ENCODE measurements at places on chromosomes 5 and 9.

- no peak for DNase-seq
Measured at GRCh38 chr5:117803533-117803932, 1184.8 kb downstream of the DTWD2 start.

- DNase-seq = no peak
Measured at GRCh38 chr9:20219437-20219836, 402.9 kb downstream of the MLLT3 start.

- no peak for DNase-seq
Measured at GRCh38 chr5:16736158-16736995, 119.6 kb upstream of the RETREG1 start.

GRCh38 chr9:78525986-78526560 lies 229.1 kb downstream of the PSAT1 start:
- no peak for DNase-seq

GRCh38 chr5:80870442-80870841 lies 89.7 kb upstream of the RASGRF2 start:
- no peak for DNase-seq

GRCh38 chr5:138985256-138985655 lies 110.1 kb upstream of the LRRTM2 start:
- DNase-seq = no peak

DNA sequence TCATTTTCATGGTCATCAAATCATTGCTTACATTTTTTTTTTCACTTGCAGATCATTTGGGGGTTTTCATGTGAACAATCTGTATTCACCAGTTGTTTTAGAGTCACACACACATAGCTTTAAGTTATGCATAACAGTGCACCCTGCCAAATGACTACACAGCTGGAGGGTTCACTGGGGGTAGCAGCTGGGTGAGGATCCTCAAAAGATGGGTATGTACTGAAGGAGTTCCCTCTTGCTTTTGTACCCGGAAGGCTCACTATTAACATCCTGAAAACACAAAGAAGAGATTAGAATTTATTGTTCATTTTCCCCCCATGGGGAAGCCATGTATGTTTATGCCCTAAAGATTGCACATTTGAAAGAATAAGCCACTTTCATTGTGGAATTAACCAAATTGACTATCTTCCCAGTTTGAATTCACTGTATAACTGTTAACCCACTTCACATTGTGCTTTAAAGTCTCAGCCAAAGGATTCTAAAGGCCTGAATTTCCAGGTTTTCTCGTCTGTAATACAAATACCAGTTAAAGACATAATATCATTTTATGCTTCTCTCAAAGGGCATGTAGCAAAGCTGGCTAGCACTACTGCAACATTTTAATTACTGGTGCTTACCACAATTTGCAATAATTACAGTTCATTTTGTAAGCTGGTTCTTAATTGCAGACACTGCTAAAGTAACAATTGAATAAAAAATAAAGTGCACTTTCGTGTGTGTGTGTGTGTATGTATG lies 466.4 kb upstream of the MEF2C start:
- DNase-seq = no peak

GRCh38 chr5:82174128-82174918 lies 103.8 kb downstream of the RPS23 start:
- DNase-seq = peak; percentile 27

DNA sequence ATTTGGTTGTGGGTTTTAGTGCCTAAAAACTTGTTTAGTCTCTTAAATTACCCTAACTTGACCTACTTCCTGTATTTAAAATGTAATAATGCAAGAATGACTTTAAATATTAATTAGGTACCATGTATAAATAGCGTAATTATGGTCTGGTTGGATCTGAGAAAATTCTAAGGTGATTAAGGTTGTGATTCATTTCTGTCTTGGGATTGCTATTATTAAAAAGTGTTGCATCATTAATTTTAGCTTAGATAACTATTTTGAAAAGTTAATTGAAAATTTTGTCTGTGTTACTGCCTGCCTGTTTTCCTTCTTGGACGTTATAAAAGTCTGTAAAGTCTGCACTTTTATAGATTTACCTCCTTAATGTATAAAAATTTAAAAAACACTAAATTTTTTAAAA lies 11.8 kb downstream of the LRRC70 start:
- DNase-seq = no peak

GRCh38 chr9:81999806-82000205 lies 11.2 kb downstream of the SPATA31D1 start:
- no peak for DNase-seq

DNA sequence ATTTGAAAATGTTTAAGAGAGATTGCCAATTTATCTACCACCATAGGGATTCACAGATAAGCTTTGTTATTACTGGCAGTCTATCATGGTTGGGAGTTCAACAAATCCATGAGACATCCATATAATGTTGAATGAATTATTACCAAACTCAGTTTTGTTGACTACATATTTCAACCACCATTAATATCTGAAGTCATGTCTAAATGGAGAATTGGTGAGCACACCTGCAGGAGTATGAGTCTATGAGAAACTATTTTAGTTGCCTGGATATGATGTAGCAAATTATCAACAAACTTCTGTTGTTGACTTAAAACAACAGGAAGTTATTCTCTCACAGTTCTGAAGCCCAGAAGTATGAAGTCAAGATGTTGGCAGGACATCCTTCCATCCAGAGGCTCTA lies 126.8 kb upstream of the FBXL7 start:
- DNase-seq = no peak

GRCh38 chr5:126248611-126249010 lies 174.6 kb upstream of the GRAMD2B start:
- DNase-seq = no peak

DNA sequence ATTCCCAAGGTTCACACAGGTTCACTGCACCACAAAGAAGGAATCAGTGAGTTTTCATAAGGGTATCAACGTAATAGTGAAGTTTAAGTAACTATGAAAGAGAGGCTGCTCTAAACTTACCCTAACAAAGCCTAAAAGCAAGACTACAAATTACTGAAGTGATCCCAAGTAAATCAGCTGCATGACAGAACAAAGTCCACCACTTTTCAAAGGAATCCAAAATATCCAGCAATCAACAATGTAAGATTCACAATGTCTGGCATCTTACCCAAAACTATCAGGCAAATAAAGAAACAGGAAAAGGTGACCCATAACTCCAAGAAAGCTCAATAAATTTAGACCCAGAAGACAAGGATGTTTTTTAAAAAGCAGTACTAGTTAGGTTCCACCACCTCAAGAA lies 70.1 kb downstream of the GNAQ start:
- no peak for DNase-seq

DNA sequence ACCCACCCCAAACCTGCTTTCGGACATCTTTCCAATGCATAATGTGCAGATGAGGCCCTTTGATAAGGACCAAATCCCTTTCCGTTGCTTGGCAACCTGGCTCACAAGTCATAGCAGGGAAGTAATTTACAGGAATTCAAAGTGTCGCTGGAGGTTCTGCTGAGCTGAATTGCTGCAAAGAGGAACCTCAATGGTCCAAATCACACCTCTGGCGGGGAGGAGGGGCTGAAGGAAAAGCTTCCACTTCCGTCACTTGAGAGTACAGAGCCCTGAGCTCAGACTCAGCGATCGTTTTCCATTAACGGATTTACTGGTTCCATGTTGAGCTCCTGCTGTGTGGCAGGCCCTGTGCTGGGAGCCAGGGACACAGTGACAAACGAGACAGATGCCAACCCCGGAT lies 99.3 kb downstream of the KCNIP1 start:
- no peak for DNase-seq

DNA sequence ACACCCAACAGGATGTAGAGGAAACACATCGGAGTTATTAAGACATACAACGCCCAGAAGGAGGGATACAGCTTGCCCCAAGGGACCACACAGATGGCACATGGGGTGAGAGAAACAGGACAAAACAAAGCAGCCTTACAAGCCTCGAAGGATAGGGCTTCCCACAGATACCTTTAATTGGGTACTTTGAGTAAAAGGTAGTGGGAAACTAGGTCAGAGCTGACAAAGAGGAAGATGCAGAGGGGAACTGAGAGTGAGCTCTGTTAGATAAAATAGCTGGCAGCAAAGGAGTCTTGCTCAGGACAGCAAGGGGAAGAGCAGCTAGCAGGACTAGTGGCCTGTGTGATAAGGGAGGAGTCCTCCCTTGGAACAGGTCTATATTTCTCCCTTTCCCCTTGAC lies 48.2 kb downstream of the OTP start:
- no peak for DNase-seq

- DNase-seq = no peak
Measured at GRCh38 chr9:15370466-15371447, 51.9 kb upstream of the SNAPC3 start.

DNA sequence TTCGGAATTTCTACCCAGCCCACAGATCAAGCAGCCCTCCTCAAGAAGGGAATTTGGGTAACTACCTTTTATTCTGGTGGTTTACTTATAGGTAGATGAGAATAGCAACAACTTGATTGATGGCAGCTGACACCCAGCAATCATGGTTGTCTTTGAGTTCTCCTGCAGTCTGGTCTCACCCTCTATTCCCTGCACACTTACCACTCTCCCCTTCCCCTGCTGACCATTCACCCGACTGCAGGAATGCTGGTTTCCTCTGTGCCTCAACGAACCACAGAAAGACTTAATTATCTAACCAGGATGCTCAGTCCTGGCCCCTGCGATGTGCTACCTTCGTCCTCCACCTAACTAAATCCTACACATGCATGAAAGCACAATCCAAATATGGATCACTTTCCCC lies 243.0 kb downstream of the RFK start:
- DNase-seq = no peak

DNA sequence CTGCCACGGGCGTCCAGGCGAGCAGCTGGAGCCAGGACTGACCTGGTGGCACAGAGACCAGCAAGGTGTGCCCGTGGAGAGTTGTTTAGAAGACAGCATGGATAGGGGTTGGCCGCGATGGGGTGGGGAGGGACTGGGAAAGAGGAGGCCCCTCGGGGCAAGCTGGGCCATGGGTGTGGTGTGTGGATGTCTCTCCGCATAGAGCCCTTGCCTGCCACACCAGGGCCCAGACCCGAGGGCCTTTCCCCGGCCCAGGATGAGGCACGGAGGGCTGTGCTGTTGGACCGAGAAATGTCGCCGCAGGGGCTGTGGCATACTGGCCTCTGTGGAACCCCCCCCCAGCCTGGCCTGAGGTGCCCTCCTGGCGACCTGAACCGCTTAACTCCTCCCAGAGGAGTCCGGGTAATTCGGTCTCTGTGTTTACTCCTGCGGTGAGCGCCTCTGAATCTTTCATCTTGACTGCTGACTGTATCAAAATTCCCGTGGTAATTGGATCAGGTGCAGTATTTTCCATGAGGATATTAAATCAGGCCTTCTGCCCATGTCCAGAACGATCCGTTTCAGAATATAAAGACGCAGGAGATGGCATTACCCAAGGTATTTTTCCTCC lies 22.5 kb upstream of the LAMC3 start:
- no peak for DNase-seq

DNA sequence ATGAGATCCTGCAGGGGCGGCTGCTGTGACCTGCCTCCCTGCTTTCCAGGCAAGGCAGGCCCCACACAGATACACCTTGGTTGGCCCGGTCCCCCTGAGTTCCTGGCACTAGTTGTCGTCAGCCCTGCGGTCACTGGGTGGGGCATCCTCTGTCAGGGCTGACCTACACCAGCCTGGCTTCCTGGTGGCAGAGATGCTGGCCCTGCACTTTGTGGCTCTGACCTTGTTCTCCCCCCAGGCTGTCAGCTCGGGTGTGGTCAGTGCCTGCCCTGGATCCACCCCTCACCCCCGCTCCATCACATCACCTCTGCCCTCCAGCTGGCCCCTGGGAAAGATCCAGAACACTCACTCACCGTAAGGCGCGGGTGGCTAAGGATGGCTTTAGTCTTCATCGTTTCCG lies 74.1 kb downstream of the PHF2 start:
- no peak for DNase-seq

DNA sequence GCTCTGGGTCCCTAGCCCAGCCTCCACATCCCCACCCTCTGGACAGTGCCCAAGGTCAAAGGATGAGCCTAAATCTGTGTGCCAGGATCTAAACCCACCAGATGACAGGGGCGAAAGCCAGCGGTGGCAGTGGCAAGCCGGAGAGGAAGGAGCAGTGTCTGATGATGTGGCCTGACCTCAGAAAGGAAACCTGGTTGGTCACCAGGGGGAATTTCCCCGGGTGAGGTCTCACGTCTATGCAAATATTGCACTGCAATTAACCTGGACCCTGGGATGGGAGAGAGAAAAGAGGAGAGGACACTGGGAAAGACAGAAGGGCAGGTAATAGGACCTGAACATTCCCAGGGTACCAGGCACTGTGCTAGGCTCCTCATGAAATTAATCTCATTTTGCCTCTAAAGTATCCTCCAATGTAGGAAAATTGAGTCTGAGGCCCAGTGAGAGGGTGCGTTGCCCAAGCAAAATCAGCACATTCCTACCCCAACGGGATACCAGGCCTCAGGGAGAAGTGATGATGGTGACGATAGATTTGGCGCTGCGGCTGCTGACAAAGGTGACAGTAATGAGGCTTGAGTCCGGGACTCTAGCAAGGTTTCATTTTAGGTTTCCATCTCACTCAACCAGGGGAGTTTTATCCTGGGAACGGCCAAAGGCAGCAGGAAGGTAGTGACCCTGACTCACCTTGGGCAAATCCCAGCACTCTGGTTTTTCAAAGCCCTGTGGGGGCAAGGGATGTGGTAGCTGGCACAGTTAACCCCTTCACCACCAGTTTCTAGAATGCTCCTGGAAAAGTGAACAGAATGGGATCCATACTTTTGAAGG lies 13.4 kb upstream of the TNIP1 start:
- DNase-seq = no peak

GRCh38 chr5:10743526-10743925 lies 17.5 kb downstream of the DAP start:
- DNase-seq = no peak

GRCh38 chr5:53994148-53994547 lies 316.2 kb downstream of the ARL15 start:
- DNase-seq = no peak

DNA sequence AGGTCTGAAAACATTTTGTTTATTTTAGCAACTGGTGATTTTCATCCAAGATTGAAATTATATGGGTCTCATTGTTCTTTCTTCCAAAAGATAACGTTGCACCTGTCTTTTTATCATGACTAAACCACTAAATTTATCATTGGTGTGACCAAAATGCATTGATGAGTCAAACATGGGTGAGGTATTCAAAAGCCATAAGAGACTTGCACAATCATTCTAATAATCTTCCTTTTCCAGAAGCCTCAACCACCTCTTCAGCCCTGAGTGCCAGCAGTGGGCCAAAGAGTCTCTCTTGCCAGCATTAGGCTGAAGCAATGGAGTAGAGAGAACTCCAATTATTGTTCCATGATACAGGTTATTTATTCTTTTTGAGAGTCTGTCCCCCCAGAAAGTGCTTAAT lies 198.9 kb downstream of the LURAP1L start:
- no peak for DNase-seq

- no peak for DNase-seq
Measured at GRCh38 chr9:111287127-111287526, 42.9 kb downstream of the OR2K2 start.

GRCh38 chr5:1917830-1918487 lies 35.2 kb upstream of the IRX4 start:
- no peak for DNase-seq

- no peak for DNase-seq
Measured at GRCh38 chr5:150781706-150782614, 3.4 kb downstream of the SMIM3 start.
